ENCODE measurements at places on chromosomes 5 and 9.

GRCh38 chr5:102811972-102812371, 56.9 kb downstream of the PAM start:
- no peak for DNase-seq

GRCh38 chr5:91177085-91177484, 206.0 kb downstream of the ARRDC3 start:
- no peak for DNase-seq

DNA sequence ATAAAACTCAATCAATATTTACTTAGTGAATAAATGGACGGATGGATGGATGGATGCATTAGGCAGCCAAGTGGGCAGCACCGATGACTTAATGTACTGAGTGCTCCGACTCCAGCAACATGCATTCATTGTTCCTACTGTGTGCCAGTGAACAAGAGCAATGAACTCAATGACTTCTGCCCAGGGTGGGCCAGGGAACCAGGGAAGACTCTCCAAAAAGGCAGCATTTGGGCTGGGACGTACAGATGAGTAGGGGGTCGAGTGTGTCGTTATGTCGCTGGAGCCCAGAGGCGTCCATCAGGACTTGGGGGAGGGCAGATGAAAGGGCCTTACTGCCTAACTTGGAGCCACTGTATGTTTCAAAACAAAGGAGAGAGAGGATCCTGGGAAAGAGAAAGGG, 126.4 kb downstream of the KCNIP1 start:
- peak; percentile 48 for DNase-seq

GRCh38 chr5:58530942-58531490, 39.8 kb downstream of the GAPT start:
- DNase-seq = no peak

- no peak for DNase-seq
Observed at GRCh38 chr9:16100537-16101091, 547.8 kb downstream of the CCDC171 start.

DNA sequence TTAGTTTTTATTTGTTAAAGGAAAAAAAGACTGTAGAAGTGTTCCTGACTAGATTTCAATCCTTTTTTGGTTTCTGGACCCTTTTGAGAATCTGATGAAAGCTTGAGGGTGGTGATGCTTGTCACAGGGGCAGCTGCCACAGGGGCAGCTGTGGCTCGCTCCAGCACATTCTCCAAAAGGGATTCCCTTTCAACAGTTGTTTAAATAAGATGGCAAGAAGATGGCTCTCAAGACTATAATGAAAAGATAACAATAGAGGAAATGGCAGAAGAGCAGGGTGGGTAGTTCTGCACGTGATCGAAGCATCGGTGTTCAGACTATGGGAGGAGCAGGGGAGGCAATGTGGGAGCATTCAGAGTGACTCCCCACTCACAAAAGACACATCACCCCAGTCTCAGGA, 46.5 kb upstream of the TNFAIP8 start:
- DNase-seq = no peak

- no peak for DNase-seq
Observed at GRCh38 chr9:70561786-70562395, 147.4 kb upstream of the KLF9 start.

DNA sequence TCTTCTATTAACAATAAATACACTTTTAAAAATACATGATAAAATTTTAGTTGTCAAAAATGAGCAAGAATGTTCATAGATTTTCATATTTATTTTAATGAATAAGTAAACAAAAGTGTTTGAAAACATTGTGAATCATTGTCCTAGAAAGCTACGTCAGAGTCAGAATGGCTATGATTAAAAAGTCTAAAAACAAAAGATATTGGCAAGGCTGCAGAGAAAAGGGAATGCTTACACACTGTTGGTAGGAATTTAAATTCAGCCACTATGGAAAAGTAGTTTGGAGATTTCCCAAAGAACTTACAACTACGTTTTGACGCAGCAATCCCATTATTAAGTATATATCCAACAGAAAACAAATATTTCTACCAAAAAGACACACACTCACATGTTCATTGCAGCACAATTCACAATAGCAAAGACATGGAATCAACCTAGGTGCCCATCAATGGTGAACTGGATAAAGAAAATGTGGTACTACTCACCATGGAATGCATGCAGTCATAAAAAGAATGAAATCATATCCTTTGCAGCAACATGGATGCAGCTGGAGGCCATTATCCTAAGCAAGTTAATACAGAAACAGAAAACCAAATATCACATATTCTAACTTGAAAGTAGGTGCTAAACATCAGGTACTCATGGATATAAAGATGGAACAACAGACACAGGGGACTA, 49.2 kb upstream of the FBXL17 start:
- no peak for DNase-seq

DNA sequence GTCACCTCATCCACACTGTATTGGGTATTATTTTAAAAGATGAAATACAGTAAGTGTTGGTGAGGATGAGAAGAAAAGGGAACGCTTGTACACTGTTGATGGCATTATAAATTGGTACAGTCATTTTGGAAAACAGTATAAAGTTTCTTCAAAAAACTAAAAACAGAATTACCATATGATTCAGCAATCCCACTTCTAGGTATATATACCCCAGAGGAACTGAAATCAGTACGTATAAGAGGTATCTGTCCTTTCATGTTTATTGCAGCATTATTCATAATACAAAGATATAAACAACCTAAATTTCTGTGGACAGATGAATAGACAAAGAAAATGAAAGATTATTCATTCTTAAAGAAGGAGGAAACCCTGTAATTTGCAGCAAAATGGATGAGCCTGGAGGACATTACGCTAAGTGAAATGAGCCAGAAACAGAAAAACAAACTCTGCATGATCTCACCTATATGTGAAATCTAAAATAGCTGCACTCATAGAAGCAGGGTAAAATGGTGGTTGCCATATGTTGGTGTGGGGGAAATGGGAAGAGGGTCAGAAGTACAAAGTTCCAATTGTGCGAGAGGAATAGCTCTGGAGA, 191.6 kb downstream of the TRIM36 start:
- DNase-seq = no peak

GRCh38 chr5:109697339-109697738, 7.6 kb downstream of the MAN2A1 start:
- DNase-seq = no peak

GRCh38 chr5:10719965-10720364, 41.1 kb downstream of the DAP start:
- no peak for DNase-seq

DNA sequence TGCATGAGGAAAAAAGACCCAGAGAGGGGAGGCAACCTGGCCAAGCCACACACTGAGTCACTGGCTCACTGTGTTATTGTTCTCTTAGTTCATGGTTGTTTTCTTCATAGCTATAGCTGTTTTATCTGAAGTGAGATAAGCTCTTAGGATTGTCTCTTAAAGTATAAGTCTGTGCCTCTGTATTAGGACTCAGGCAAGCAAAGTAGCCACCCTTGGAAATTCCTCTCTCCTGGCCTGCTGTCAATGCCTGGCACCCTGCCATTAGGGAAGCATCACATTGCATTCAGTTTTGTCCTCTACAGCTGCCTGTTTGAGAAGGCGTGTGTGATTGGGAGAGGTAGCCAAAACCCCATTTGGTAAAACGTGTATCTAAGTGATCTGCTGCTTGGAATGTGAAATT, 147.4 kb upstream of the GLRA1 start:
- DNase-seq = no peak

GRCh38 chr5:175765858-175766257, 105.5 kb upstream of the CPLX2 start:
- DNase-seq = no peak

DNA sequence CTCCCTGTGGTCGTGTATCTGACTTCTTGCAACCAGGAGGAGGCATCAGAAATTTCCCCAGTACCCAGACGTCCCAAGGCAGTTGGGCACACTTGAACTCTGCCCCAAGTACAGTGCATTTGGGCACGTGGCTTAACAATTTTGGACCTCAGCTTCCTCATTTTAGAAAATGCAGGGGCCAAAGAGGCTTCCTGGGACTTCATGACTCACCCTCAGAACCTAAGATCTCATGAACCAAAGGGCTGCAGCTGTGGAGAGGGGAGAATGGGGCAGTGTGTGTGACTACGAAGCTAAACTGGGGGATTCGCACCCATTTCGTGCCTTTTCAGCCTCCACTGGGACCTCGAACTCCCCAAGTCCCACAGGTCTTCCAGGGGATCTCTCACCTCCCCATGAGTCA, 59.2 kb downstream of the SYK start:
- DNase-seq = no peak

GRCh38 chr9:38338342-38339018, 54.0 kb upstream of the ALDH1B1 start:
- DNase-seq = peak; percentile 27

DNA sequence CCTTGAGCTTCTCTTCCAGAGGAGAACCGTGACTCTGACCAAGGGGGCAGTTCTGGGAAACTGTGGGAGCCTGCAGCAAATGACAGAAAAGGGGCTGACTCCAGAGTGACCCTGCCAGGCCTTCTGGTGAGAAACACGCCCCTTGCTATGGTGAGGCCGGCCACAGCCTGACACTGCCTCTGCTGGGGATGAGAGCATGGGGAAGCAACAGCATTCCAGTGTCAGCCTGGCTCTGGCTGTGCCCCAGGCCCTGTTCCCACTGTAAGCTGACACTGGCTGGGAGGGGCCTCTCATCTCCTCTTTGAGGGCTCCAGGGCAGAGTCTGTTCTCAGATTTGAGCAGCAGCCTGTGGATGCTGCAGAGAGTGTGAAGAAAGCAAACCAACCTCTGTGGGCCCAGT, 180.0 kb upstream of the IL12B start:
- no peak for DNase-seq

- DNase-seq = no peak
Observed at GRCh38 chr9:104258296-104259011, 164.3 kb downstream of the SMC2 start.

GRCh38 chr9:85021686-85022085, 352.2 kb downstream of the NTRK2 start:
- no peak for DNase-seq

DNA sequence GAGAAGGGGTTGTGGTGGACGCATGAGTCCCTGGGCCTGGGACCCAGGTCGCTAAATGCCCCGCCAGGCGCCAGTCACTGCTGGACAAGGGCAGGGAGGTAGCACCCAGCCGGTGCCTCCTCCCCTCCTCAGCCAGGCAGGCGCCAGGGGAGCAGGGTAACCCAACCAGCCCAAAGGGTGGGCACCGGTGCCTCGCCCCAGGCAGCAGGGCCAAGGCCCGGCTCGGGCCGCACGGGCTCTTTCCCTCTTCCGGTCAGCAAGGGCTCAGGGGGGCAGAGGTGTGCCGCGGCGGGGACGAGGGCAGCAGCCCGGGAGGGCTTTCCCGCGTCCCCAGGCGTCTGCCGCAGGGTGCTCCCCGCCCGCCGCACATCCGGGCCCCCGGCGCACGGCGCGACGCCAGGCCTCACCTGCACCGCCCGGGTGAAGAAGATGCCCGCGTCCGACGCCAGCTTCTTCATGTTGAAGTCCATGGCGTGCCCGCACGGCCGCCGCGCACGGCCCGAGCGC, 393 bp downstream of the SH3GLB2 start:
- DNase-seq = no peak

GRCh38 chr5:101012880-101013279, 109.8 kb upstream of the ST8SIA4 start:
- no peak for DNase-seq

DNA sequence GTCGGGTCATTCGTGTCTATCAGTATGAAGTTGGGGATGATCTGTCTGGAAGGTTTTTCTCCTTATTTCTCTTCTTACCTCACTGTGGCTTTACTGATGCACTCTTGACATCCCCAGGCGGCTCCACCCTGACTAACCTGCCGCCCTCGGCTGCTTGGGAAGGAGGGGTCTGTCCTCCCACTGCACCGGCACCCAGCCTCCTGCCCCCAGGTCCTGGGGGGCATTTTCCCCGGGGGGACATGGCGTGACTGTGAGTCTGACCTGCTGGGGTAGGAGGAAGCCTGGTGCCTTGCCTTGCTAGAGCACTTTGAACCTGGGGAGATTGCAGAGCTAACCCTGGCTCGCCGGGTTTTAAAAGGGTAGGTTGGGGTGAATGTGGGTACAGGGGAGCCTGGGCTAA, 27.5 kb downstream of the DYNC2I2 start:
- DNase-seq = no peak

GRCh38 chr5:74648835-74649293, 8.3 kb upstream of the ENC1 start:
- no peak for DNase-seq

GRCh38 chr5:2330325-2331130, 420.9 kb downstream of the IRX2 start:
- no peak for DNase-seq

DNA sequence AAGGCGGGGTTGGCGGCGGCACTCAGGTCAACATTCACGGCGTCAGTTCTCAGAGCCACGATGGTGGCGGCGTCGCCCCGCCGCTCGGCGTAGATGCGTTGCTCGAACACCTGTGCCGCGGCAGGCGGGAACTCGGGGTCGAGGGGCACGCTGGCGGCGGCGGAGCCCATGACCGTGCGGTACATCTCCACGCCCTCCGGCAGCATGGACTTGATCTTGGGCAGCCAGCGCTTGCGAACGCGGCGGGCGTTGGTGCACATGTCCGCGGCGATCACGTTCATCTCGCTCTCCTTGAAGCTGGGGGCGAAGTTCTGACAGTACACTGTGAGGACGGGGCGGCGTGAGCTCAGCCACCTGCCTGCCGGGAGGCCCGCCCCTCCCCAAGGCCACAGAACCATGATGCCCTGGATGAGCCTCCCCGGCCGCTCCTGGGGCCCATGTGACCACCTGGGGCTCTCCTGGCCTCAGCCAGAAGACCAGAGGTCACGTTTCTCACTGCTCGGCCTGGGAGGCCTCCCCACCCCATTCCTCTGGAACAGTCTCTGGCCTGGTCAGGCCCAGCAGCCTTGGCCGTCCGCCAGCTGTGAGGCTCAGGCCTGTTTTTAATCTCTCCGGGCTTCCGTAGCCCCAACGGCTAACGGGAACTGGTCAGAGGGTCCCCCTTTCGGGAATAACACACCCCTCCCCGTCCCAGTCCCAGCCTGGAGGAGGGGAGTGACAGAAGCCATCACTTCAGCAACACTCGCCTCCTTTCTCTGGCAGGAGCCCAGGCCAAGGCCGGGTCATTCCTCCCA, 50.7 kb upstream of the UBAC1 start:
- no peak for DNase-seq

DNA sequence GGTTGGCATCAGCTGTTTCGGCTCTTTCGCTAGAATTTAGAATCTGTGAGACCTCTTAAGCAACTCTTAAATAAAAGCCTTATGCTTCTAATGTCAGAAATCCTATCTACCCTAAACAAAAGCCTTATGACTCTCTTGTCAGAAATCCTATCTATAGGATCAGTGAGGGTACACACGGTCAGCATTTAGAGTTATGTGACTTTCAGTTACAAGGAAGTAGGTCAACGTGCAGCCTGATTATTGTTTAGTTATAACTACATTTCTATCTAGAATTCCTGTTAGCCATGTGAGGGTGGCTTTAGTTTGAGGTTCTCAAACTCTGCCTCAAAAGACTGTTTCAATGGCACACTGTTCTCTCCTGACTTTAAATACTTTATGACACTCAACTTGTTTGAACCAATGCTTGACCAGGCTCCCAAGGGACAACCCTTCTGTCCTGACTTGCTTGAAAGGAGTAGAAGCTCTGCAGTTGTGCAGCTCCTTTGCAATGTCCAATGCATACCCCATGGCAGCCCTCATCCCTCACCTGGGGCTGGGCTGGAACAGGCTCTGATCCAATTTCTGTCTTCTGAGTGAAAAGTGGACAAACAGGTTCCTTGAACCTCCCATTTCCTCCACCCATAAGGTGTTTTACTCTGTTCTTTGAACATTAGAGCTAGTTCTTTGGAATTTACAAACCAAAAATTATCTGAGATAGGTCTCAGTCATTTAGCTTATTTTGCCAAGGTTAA, 251.6 kb upstream of the PIK3R1 start:
- DNase-seq = no peak

- DNase-seq = no peak
Observed at GRCh38 chr5:64502196-64502595, 3.6 kb upstream of the RGS7BP start.
